ENCODE measurements at places on chromosomes 13 and 19.

DNA sequence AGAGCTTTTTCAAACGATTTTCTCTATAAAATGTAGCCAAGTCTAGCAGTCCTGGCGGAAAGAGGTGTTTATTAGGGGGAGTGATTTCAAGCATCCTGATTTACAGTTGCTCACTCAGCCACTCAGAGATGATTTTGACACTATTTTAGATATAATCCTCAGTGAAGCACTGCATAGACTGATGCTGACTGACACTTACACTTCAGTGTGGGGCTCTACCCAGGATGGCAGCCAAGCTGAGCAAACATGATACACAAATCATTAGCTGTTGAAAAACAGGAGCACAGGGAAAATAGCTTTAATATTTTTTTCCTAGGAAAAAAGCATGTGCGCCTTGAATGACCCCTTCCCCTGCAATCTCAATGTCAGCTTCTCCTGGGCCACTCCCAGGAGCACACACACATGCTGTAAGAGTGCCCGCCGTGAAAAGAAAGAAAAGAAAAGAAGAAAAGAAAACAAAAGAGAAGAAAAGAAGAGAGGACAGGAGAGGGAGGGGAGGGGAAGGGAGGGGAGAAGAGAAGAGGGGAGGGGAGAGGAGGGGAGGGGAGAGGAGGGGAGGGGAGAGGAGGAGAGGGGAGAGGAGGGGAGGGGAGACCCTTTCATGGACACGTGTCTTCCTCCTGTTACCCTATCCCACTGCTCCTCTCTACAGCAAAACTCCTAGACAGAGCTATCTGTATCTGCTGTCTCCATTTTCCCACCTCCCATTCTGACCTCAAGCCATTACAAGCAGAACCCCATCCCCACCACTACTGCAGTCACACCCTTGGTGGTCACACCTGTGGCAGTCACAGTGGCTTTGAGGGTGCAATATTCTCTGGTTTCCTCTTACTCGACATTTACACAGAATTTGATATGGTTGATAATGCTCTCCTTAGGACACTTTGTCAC lies 36.4 kb downstream of the RCBTB2 start:
- no peak for DNase-seq

DNA sequence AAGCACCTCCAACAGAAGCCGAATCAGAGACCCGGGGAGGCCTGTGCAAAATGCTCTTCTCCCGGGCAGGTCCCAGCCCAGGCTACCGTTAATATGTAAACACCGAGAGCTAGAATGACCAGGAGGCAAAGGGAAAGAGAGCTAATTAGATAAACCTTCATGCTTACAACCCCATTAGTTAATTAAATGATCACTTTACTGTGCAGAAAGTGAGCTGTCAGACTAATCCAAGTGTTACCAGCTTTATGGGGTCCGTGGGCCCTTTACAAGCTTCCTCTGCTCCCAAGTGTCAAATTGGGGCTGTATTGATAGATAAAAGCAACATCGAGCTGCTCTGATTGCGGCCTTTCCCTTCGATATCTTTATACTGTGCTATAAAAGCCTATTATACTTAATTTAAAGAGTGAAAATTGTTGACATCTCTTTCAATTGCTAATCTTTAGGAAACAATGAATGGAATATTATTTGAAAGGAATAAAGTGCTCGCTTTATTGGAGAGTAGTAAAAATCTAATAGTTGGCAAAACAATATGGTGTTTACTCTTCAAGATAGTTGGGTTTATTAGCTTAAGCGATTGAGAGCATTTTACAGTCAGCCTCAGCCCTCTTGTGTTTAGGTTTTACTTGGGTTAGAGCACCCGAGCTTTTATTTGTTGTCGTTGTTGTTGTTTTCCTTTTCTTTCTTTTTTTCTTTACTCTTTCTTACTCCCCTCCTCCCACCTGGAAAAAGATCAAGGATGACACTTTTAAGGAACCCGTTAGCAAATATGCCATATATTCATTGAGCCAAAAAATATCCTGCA lies 189.3 kb upstream of the GPR12 start:
- DNase-seq: no peak

- no peak for DNase-seq
Observed at GRCh38 chr19:36797786-36798108, 25.1 kb upstream of the ZNF850 start.

DNA sequence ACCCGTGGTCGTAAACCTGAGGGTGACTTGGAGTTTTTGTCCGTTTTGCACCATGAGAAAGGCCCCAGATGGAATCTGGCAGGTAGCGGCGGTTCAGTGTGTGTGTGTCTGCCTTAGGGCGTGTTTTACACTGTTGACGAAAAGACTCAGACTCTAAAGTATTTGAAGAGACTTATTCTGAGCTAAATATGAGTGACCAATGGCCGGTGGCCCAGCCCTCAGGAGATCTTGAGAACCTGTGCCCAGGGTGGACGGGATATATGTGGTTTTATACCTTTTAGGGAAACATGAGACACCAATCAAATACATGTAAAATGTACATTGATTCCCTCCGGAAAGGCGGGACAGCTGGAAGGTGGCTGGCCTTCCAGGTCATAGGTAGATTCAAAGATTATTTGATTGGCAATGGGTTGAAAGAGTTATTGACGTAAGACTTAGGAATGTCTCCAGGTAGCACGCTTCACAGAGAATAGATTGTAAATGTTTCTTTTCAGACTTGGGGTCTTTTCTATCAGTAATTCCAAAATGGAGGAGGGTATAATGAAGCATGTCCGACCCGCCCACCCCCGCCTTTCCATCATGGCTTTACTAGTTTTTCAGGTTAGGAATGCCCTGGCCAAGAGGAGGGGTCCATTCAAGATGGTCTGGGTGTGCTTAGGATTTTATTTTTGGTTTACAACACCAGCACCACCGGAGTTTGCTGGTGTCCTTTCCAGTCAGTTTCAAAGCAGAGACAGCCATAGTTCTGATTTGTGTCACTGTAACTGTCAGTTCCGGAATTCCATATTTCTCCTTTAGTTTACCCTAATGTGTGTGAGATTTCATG lies 1.0 kb upstream of the ZNF529 start:
- peak; percentile 52 for DNase-seq

GRCh38 chr13:51153527-51153926 lies 42.5 kb upstream of the C13orf42 start:
- DNase-seq: peak; percentile 44

GRCh38 chr19:34357431-34357830 lies 7.6 kb upstream of the GPI start:
- DNase-seq: no peak

DNA sequence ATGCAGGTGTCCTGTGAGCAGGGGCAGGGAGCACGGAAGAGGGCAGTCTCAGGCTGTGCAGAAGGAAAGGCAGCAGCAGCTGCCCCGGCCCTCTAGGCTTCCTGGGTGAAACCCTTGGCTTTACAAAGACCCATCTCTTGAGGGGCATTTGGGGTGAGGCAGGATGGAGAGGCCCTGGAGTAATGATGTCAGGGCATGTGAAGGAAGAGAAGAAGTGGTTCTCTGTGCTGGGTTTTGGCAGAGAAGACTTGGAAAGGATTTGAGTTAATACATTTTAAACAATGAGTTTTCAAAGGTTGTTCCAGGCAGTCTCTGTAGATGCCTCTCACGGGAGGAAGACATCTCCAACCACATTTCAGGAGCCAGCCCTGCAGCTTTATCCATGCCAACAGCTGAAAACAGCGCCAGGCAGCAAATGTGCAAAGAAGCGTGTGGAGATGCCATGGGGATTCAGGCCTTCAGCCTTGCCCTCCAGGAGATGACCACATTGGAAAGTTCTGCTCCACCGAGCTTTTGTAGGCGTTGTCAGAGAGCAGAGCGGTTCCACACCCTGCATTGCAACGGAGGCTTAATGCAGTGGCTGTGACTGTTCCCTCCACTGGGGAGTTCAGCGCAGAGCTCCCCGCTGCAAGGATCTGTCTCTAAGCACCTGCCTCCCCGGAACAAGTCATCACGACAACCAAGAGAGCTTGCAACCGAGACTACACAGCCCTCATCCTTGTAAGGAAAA lies 322.8 kb downstream of the UQCRFS1 start:
- DNase-seq: no peak

DNA sequence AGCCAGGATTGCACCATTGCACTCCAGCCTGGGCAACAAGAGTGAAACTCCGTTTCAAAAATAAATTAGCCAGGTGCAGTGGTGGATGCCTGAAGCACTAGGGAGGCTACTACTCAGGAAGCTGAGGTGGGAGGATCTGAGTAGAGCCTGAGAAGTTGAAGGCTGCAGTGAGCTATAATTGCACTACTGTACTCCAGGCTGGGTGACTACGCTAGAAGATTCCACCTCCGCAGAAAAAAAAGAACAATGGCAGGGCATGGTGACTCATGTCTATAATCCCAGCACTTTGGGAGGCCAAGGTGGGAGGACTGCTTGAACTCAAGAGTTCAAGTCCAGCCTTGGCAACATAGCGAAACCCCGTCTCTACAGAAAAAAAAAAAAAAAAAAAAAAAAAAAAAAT lies 20.5 kb downstream of the HAUS8 start:
- no peak for DNase-seq

GRCh38 chr13:67281466-67281865 lies 51.3 kb upstream of the PCDH9 start:
- no peak for DNase-seq

Measured in ELF-1 (cell line).